Activated CD4-positive, alpha-beta memory T cell treated with anti-CD3 and anti-CD28 coated beads, Interleukin-2, amount 10 ng/mL, durations not matched to agents 7 days and 5 days (primary cell): ENCODE measurements at places on chromosomes 5 and 9. TPM values are rescaled to one million over a fixed set of nuclear protein-coding genes. Genes with fewer than 3 reads are reported as not detected.

GRCh38 chr5:112554101-112554977 is 135.3 kb upstream of the EPB41L4A start:
- DNase-seq = no peak

The IFNA21 gene
- not detected for total RNA-seq

DNA sequence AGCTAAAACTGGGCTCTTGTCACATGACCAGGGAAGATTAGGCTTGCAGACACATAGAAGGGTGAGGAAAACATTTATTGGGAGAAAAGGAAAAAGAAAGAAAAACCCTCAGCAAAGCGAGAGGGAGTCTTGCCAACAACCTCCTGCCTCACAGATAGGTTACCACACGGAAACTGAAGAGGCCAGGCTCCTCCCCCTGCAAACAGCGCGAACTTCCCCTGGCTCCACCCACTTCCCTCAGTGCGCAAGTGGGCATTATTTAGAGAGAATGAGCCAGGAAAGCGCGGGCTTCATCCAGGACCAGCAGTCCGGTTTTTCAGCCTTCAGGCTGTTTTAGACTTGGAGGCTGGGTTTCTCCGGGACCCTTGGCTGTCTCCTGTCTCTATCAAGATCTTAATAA is 70.3 kb downstream of the STK32A start:
- DNase-seq = no peak

GRCh38 chr5:9483243-9483642 is 62.6 kb downstream of the SEMA5A start:
- no peak for DNase-seq

- DNase-seq = no peak
Observed at GRCh38 chr5:64773533-64773932, 4.8 kb downstream of the CWC27 start.

DNA sequence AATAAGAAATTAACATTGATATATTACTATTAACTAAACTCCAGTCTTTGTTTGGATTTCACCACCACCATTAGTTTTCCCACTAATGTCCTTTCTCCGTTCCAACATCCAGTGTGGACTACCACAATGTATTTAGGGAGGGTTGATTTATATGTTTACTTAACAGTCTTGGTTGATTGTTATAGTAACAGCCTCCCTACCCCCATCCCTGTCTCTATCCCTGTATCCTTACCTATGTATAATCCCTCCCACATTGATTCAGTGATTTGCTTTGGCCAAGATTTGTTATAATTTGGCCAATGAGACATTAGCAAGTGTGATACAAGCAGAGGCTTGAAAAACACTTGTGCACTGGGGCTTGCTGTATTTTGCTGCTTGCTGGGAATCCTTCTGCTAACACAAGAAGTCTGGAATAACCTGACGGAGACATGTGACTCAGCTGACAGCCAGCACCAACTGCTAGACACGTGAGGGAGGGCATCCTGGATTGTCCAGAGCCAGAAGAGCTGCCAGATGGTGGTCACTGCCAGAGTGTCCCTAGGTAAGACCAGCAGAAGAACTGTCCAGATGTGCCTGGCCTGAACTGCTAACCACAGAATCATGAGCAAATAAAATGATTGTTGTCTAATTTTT is 51.2 kb upstream of the TCF7 start:
- DNase-seq = no peak

GRCh38 chr5:68711293-68712200 is 382.3 kb upstream of the SLC30A5 start:
- DNase-seq = no peak

The MYMK gene
- not detected for total RNA-seq

- DNase-seq = no peak
Observed at GRCh38 chr5:140055152-140055551, 12.1 kb upstream of the NRG2 start.

DNA sequence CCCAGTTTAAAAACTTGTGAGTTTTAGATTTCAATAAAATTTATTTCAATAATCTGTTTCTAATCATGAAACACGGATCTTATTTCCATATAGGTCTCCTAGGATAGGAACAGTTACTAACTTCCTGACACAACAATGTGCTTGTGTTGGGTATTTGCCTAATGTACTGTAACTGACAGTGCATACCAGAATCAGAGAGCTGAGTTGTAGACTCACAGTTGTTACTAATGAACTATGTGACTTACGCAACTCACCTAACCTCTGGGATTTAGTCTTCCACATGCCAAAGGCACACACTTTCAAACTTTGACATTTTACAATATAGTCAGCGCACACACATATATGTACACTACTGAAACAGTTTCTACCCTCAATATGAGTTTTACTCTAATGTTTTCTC is 77.7 kb downstream of the HOMER1 start:
- DNase-seq = no peak

The LCN1 gene
- not detected for total RNA-seq

GRCh38 chr5:1411099-1411498 is 34.1 kb downstream of the SLC6A3 start:
- no peak for DNase-seq

The HAPLN1 gene
- total RNA-seq = not detected

DNA sequence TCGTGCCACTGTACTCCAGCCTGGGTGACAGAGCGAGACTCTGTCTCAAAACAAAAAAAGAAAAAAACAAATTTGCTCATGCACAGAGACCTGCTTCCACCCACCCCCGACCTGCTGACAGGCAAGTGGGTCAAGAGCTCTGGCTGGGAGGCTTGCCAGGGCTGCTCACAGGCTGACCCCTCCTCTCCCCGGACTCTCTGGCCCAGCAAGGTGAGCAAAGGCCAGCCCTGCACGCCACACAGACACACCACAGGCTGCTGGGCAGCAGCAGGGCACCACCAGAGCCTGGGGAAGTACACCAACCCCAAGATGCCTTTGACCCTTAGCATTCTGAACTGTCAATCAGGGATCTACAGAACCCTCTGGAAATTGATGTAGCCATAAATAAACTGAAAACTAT is 29.2 kb downstream of the NSUN2 start:
- DNase-seq = no peak

- DNase-seq = no peak
Observed at GRCh38 chr9:77926371-77926878, 105.2 kb downstream of the GNAQ start.

The BSPRY gene
- total RNA-seq = 7.3 TPM

- DNase-seq = peak; percentile 58
Observed at GRCh38 chr9:33458444-33458843, 11.1 kb upstream of the AQP3 start.

GRCh38 chr5:149632311-149633251 is 51.3 kb downstream of the ARHGEF37 start:
- no peak for DNase-seq

The HRH2 gene
- 13.7 TPM for total RNA-seq

GRCh38 chr5:8813180-8813579 is 732.7 kb downstream of the SEMA5A start:
- no peak for DNase-seq

The PPP3R2 gene
- not detected for total RNA-seq

The SCGB3A2 gene
- not detected for total RNA-seq

- peak; percentile 46 for DNase-seq
Observed at GRCh38 chr9:127574072-127574993, 37.7 kb upstream of the STXBP1 start.

- DNase-seq = no peak
Observed at GRCh38 chr5:98128846-98129245, 644.6 kb upstream of the RGMB start.

DNA sequence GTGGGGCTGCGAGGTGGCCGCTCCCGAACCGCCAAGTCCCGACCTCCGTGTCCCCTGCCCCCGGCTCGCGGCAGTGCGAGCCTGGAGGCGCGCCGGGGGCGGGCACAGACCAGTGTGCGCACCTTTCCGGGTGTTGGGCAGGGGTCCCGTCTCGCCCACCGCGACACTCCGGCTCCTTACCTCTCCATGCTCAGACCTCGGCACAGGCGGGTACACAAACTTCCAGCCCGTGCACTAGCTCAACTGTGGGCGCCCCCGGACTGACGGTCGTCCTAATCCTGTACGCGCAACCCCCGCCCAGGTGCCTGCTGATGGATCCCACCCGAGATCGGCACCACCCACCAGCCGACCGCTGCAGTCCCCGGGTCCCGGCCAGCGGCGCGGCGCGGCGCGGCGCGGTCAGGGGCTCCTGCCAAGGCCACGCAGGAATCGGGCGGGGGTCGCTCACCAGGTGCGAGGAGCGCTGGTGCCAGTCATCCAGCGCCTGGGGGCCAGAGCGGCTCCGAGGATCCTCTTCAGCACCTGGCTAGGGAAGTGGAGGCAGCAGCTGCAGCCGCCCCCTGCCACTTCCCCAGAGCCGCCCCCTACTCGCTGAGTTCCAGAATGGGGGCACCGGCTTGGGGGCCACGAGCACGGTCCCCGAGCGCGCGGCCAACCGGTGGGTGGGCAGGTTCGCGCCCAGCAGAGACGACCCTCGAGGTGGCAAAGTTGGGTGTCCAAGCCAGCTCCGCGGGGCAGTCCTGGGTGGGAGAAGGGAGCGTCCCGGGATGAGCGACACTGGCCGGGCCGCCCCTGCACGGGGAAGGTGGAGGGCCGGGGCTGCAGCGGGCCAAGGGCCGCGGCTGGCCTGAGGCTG is 511 bp downstream of the SEMA5A start:
- DNase-seq = no peak

- DNase-seq = no peak
Observed at GRCh38 chr9:9305600-9305999, 1307.2 kb downstream of the PTPRD start.
